ENCODE measurements at places on chromosomes 7 and 10. TPM values are rescaled to one million over a fixed set of nuclear protein-coding genes. Genes with fewer than 3 reads are reported as not detected.

DNA sequence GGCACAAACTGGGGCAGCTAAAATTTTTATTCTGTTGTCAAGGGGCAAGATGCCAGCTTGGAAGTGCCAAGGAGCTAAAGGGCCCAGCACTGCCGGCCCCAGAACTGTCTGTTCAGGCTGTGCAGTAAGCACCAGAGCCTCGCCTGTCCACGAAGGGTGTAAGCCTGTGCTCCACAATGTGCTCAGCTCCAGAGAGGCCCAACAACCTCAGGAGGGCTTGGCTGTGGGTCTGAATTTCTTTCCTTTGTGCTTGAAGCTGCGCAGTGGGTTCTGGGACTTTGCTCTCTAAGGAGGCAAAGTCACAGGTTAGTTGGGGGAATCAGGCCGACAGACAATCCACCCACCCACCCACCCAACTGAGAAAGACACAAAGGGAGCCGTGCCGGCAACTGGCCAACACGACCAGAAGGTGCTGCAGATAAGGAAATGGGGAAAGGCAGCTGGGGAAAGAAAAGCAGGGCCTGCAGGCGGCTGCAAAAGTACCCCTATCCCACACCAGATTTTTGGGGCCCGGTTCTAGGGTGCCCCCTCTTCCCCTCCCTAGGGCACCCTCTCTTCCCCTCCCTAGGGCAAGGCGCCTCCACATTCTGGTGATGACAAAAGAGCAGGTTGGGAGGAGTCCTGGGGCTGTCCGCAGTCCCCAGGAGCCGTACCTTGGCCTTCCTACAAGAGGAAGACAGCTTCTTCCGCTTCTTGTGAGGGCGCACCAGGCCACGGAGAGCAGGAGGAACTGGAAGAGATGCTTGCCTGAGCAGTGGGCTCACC is 7.7 kb downstream of the DDX56 start:
- no peak for DNase-seq

DNA sequence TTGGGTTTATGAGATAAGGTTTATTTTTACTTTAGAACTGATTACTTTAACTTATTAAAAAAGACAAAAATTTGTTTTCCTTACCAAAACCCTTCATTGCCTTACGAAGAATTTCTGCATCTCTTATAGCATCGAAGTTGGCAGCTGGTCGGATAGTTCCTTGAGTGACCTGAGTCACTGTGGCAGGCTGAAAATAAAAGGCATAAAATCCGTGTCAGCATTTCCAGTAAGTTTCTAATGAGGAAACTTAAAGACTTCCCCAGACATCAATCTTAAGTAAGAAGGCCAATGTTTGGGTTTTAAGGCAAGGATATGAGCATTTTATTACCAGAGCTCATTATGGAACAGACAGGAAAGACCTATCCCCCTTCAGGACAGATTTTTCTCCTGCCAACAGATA is 25.6 kb downstream of the ANXA7 start:
- DNase-seq, result no peak

DNA sequence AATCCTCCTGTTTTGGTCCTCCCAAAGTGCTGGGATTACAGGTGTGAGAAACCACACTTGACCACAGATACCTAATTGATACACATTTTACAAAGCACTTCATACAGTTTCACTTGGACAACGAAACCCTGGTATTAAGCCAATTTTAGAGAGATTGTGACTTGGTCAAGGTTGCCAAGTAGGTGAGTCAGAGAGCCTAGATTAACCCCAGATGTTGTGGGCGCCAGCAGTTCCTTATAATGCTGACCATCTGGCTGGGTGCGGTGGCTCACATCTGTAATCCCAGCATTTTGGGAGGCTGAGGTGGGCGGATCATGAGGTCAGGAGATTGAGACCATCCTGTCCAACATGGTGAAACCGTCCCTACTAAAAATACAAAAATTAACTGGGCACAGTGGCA is 4.9 kb upstream of the PHKG1 start:
- DNase-seq, result no peak

LIPF gene
- total RNA-seq, result not detected

CH25H gene
- total RNA-seq, result 3.6 TPM

HYAL4 gene
- 0.39 TPM for total RNA-seq

- DNase-seq, result no peak
Observed at GRCh38 chr7:105141068-105141467, 127.1 kb downstream of the KMT2E start.

DNA sequence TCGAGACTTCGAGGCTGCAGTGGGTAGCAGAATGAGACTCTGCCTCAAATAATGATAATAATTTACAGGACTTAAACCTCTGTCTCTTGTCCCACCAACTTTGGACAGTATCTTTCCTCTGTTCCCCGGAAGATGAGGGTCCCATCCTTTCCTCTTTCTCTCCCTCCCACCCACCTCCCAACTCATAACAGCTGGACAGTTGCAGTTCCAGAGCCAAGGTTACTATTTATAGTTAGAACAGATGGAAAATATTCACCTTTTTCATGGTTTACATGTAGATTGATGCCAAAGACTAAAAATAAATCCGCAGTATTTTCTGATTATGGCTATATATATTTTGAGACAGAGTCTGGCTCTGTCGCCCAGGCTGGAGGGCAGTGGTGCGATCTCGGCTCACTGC is 31.6 kb upstream of the SUN1 start:
- no peak for DNase-seq

DNA sequence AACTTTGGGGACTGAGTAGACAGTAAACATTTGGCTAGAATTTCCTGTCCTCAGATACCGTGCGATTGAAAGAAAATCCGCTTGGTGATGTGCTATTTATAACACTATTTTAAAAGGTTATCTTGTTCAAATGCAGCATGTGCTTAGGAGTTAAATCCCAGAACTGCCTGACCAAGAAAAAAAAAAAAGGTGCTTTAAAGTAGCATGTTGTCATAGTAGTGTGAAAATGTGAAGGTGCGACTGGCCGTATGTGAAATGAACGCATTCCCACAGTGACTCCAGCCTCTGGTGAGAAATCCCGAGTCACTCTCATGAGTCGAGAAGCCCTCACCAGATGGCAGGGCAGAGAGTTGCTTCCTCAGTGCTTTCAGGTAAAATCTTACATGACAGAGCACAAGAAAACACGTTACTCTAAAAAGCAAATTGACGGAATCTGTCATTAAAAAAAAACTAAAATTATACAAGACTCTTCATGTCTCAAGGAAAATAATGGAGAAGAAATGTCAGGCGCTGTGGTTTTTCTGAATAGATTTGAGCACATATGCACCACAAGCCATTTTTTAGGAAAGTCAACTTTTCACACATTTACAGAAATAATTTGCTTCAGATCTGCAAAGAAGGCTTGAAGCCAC is 18.4 kb upstream of the KLF6 start:
- no peak for DNase-seq

DNA sequence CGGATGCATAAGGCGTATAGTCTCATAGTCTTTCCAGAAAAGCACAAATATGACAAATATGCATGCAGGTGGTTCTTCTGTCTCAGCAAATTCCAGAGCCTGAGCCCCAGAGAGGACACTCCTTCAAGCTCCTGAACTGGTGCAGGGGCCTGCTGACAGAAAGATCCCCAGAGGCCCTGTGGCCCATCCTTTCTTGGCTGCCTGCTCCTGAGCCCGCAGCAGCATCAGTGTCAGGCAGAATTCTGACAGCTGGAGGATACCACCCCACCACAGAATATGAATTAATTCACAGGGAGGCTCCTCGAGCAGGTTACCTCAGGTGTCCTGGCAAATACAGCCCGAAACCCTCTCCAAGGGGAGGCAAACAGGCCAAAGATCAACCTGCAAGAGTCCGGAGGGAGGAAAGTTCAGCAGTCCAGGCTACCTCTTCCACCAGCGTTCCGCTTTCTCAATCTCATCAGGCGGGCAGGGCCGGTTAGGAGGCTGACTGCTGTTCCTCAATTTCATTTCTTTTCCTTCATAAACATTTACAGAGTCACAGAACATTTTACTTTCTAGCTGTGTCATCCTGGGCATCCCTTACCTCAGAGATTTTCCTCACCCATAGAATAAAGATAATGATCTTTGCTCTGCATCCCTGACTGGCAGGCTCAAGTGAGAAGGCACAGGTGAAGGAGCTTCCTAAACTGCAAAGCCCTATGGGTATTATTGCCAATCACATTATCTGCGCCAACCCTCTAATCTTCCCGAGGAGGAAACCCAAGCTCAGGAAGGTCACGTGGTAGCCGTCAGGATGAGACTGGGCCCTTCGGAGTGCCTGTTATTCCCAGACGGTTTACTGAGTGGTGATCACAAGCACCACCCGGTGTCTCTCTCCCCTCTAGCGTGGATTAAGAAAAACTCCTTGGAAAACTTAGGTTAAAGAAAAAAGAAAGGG is 1.4 kb downstream of the DNAJB12 start:
- DNase-seq, result peak; percentile 48

- no peak for DNase-seq
Observed at GRCh38 chr7:120760050-120760449, 97.9 kb downstream of the TSPAN12 start.

DNA sequence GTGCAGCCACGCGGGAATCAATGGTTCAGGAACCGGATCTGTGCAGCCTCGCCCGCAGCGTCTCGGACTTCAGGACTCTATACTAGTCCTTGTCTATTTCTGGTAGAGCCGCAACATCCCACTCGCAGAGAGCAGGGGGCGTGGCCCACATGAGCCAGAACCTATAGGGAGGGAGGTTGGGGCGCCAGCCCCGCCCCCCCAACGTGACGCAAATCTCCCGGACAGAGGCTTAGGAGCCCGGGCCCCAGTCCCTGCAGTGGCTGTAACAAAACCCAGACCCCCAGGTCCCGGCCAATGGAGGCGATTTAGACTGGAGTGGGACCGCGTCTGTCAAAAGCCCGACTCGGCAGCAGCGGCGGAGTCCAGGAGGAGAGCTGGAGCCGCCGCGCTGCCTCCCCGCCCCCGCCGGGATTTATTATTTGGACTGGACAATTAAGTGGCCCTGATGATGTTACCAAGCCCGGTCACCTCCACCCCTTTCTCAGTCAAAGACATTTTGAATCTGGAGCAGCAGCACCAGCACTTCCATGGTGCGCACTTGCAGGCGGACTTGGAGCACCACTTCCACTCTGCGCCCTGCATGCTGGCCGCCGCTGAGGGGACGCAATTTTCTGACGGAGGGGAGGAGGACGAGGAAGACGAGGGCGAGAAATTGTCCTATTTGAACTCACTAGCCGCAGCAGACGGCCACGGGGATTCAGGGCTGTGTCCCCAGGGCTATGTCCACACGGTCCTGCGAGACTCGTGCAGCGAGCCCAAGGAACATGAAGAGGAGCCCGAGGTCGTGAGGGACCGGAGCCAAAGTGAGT is at the start of gene NKX2-3:
TSS of gene NKX2-3 (plus strand) at position 256 of the 809 bp plus-strand sequence. CDS start at position 446, 190 bp downstream.
- DNase-seq, result peak; percentile 56

DNA sequence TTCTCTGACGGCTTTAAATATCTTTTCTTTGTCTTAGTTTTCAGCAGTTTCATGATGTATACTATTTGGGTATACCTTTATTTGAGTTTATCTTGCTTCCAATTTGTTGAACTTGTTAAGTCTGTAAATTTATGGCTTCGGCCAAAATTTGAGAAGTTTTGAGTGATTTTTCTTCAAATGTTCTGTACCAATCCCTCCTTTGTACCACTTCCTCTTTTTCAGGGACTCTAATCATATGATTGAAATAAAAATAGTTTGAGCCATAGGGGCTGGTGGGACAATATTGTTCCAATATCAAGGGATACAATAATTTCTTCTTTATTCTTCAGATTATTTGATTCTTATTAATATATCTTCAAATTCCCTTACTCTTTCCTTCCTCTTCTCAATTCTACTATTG is 43.1 kb upstream of the CTTNBP2 start:
- no peak for DNase-seq

DNA sequence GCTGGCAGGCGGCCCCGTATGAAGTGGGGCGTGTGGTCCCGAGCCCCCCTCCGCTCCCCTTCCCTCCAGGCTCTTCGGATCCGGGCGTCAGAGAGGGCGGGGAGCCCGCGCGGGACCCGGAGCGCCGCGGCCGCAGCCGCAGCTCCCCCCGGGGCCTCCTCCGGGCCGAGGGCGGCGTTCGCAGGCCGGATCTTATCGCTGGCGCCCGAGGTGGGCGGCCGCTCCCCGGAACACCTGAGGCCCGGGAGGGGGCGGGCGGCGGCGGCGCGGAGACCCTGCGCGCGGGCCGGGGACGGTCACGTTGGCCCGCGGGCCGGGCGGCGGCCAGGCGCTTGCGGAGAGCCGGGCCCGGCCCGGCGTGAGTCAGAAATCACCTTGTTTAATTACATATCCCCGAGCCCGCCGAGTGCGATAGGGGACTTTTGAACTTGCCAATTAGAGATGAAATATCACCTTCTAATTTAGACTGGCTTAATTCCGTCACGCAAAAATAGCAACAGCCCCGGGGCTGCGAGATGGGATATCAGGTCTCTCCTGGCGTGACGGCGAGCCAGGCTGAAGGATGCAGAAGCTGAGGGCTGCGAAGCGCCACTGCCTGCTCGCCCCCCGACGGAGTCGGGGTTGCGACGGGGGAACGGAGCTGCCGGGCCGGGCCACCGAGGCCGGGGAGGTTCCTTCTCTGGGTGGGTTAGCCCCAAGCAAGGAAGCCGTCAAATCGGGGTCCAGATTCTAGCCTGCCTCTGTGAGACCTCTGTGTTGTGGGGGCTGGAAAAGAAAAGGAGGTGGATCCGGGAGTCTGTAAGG is 43.4 kb downstream of the LDB3 start:
- no peak for DNase-seq

SNX8 gene
- total RNA-seq, result 10.7 TPM

- no peak for DNase-seq
Observed at GRCh38 chr7:713139-713457, 13.4 kb upstream of the DNAAF5 start.

DNA sequence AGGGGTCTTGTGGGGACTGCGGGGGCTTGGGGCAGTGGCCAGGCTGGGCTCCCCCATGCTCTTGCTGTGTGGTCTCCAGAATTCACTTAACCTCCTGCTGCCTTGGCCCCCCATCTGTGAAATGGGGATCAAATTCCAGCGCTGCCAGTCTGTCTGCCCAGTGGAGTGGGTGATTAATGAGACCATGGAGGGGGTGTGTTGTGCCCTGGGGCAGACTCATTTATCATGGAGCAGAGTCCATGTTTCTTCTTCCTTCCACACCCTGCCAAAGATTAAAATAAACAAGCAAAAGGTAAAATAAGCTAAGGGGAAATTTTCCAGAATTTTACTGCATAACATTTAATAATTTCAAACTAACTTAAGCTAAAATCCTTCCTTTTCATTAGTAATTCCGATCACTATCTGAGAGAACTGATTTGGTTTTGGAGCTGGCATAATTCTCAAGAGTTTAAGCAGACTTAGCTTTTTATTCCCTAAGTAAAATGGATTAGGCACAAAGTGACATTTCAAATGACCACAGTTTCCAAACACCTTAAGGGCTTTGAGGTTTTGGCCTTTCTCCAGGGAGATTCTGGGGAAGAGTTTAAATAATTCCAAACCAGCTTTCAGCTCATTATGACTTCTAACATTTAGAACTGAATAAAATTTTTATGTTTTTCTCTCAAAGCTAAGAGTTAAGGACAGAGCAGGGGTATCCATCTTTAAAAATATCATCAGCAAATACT is 211.9 kb downstream of the CXCL12 start:
- no peak for DNase-seq

PPP1R3C gene
- 0.13 TPM for total RNA-seq

CHPF2 gene
- 29.4 TPM for total RNA-seq
